ENCODE measurements at places on chromosomes 2 and 18.
A peak's percentile ranks its signal among the peaks of the same experiment; 100 is the strongest.

GRCh38 chr2:140353541-140353940 is 1573.4 kb upstream of the NXPH2 start:
- DNase-seq, result no peak

DNA sequence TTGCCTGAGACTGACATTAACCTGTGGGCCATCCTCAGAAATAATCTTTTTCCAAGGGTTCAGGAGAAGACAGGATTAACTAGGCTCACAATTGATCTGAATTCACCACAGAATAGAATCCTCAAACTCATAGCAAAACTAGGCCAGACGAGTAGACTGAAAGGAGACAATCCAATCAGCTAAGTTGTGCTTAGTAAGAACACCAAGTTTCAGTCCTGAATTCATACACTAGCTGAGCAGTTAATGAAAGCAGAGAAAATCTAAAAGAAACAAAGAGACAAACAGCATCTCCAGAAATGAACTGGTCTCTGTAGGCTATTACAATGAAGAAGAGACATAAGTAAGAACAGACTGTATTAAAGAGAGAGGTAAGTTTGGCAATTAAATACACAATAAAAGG is 89.5 kb downstream of the GORASP2 start:
- DNase-seq, result no peak

- no peak for DNase-seq
These were observed 63.6 kb downstream of the MARCO start for GRCh38 chr2:119005555-119005954.

DNA sequence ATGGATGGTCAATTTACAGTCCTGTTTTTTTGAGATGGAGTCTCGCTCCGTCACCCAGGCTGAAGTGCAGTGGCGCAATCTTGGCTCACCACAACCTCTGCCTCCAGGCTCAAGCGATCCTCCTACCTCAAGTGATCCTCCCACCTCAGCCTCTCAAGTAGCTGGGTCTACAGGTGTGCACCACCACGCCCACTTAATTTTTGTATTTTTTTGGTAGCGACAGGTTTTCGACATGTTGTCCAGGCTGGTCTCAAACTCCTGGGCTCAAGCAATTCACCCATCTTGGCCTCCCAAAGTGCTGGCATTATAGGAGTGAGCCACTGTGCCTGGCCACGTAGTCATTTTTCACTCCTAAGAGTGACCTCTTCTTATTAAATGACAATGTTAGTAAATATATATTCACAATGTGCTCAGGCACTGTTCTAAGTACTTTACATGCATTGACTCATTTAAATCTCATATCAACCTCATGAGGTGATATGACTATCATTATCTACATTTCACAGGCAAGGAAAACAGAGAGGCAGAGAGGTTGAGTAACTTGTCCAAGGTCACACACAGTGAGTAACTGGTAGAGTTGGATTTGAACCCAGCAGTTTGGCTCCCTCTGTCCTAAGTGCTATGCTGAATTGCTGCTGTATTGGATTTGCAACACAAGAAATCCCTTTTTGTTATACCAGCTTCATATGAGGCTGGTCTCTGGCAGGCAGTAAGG is 5.6 kb upstream of the DIS3L2 start:
- DNase-seq, result no peak

DNA sequence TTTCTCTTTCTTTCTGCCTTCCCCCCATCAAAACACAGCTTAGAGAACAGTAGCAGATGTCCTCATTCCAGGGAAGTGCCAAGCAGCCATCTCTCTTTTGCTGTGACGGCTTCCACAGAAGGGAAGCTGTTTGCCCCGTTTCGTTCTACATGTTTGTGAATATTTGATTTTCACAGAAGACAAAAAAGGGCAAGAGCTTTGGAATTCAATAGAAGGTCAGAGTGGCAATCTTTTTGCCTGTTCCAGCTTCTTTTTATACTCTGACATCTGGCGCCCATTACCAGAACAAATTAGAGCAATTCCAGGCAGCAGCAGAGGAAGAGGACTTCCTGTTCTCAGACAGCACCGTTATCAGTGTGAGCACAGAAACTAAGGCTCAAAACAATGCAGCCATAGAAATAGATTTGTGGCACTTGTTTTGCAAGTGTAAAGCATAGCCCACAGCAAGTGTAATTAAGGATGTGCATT is 79.0 kb upstream of the CDH19 start:
- DNase-seq, result no peak

DNA sequence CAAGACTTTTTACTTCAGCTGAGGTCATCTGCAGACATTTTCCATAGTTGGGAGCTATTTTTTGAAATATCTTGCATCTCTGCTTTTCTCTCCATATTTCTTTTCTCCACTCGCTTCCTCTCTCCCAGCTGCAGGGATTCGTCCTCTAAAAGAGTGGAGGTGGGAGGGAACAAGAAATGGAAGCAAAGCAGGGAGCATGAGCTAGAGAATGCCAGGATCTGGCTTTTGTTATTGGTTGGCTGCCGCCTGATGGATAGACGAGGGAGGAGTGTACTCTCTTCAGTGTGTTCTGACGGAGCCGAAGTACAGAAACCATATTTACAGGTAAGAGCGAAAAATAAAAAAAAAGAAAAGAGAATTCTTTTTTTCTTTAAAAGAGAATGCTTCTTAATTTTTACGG is at the start of gene CSRNP3:
Gene CSRNP3, plus strand, starts transcription at position 282 of the 400 bp plus-strand sequence. CDS start 125,368 bp downstream, outside the sequence.
- no peak for DNase-seq

GRCh38 chr2:133885847-133886246 is 317.6 kb upstream of the NCKAP5 start:
- DNase-seq, result no peak

DNA sequence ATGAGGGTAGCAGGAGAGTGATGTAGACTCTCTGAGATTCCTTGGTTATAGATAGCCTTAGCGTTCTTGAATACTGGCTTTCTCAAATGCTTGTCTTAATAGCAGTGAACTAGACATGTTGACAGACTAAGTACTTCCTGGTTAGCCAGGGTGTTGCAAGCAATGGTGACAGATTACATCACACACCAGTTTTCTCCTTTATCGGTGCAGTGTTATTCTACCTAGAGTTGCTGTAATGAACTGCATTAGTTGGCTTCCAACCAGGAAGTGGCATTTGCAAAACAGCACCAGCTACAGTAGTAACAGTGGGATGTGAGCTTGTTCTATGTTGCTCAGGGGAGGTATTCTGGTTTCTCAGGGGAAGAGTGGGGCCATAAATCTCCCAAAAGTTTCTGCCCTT is 582.2 kb upstream of the DDX18 start:
- DNase-seq, result no peak

DNA sequence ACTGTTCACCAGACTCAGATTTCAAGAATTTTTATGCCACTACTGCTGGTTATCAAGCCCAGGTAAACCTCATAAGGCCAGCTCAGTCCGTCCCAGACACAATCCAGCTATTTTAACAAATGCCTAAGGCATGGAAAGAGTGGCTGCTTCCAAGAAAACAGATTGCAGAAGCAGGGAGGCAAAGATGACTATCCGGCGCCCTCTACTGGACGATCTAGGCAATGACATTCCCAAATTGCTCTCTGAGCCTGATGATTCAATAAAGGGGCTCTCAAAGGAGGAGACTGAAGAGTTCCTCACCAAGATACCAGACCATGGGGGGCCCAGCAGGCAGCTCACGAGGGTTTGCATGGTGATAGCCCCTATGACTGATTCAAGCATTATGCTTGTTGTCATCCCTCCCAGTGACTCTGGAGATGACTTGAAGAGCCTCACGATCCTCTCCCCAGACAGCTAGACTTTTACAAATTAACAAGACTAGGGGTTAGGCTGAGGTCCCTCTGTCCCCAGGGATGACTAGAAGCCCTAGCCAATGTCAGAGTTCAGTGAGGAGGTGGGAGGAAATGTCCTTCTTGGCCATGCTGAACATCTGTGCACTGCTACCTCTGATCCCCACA is 25.0 kb downstream of the SERPINB8 start:
- DNase-seq, result peak; percentile 37

GRCh38 chr18:8478166-8478967 is 130.9 kb upstream of the RAB12 start:
- peak; percentile 39 for DNase-seq

- no peak for DNase-seq
These were observed 133.0 kb downstream of the HRH4 start for GRCh38 chr18:24593401-24593800.

DNA sequence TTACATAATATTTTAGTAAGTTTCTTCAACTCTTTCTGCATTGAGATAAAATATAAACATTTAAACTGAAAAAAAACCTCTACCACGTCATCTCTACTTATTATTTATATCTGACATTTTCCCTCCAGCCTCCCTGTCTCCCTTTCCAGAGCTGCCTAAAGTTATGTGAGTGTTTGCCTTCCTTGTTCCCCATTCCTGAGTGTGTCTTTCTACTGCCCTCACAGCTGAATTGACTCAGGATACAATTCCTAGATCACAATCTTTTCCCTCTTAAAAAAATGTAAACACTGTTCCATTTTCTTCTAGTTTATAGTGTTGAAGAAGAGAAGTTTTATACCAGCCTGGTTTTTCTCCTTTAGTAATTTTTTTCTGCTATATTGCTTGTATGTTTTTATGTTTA is 5.3 kb downstream of the TRPM8 start:
- DNase-seq, result no peak

- DNase-seq, result no peak
These were observed 37.0 kb upstream of the LOXHD1 start for GRCh38 chr18:46693996-46694395.

DNA sequence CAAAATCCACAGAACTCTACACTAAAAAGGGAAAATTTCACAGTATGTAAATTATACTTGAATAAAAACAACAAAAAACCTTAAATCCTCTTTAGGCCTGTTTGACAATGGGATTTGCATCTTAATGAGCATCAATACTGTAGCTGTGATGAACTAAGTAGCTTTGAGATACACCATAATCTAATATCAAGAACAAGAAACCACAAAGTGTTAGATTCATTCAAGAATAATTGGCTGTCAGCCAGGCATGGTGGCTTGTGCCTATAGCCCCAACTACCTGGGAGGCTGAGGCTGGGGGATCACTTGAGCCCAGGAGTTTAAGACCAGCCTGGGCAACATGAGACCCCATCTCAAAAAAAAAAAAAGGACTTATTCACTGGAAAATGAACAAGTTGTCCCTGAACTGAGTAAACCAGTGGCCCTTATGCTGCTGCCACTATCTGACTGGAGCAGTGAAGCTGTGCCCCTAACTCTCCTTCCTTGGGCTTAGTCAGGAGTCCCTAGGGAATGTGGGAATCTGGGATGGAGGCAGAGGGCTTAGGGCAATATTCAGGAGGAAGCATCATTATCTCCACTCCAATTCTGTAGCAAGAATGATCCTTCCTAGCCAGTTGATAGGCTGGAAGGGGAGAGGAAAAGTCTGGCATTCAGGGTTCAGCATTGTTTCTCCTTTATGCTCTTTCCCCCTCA is 88.5 kb downstream of the PRKCE start:
- DNase-seq, result no peak

GRCh38 chr2:226625946-226626345 is 173.7 kb downstream of the IRS1 start:
- DNase-seq, result no peak

- DNase-seq, result no peak
These were observed 215.1 kb upstream of the THUMPD2 start for GRCh38 chr2:39994151-39994550.

GRCh38 chr2:238467792-238468191 is 41.1 kb downstream of the ASB1 start:
- no peak for DNase-seq

- DNase-seq, result no peak
These were observed at the start of gene DSC2 for GRCh38 chr18:31102025-31102684. TSS of gene DSC2 (minus strand) at chr18:31102421. CDS start at chr18:31101971, 450 bp downstream.

GRCh38 chr2:37892436-37893114 is 32.5 kb upstream of the RMDN2 start:
- DNase-seq, result no peak

- no peak for DNase-seq
These were observed 92.1 kb downstream of the GALR1 start for GRCh38 chr18:77341527-77342325.

DNA sequence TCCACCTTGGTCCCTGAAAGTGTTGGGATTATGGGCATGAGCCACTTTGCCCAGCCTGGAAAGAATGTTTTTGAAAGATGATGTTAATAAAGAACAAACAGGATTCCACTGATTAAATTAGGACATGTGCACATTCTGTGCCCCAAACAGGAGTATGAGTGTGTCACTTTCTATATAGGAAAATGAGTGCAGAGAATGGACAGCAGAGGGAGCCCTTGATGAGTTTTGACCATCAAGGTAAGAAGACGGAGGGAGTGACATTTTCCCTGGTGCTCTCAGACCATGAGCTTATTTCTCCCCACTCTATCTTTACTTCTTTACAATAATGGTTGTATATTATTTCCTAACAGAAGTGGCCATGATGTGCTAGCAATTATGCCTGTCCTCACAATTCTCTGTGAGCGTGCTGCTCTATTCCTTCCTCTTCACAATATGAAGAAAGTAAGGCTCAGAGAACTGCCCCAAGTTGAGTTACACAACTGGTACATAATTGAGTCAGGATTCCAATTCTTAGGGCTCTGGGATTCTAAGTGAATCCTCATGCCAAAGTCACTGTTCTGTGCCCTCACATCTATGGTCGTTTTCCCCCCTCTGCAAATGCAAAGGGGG is 20.6 kb downstream of the RPL37A start:
- DNase-seq, result peak; percentile 29

DNA sequence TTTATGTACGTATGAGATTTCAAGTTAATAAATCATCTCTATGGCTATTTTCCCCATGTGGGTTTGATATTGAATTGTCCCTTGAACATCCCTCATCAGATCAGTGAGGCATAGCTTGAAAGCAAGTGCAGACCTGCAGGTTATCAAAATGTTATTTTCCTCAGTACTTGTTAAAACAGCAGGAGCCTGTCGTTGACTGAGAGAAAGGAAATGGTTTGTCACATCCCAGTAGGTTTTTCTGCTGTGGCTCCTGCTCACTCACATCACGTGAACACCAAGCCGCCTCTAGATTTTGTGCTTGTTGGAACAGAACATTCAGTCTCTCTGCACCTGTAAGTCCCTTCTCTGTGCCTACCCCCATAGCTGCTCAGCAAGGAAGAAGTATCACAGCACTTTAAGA is 340.3 kb downstream of the CELF4 start:
- DNase-seq, result no peak

DNA sequence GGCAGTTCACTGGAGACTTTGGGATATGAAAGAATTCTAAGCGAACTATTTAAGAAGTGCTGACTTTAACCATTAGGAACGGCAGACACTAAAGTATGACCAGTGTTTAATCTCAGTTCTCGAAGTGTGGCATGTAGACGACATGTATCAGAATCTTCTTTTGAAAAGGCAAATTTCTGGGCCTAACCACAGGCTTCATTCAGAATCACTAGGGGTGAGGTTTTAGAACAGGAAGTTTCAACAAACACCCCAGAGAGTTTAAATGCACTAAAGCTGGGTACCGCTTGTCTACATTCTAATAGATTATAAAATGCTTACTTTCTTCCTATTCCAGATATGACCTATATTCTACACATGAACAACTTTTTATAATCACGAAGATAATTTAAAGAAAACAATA is 180.3 kb downstream of the ANKRD44 start:
- no peak for DNase-seq
